ENCODE measurements at places on chromosomes 7 and 10.
A peak's percentile ranks its signal among the peaks of the same experiment; 100 is the strongest.

GRCh38 chr10:89270153-89270483 is 18.5 kb upstream of the LIPA start:
- DNase-seq = no peak

DNA sequence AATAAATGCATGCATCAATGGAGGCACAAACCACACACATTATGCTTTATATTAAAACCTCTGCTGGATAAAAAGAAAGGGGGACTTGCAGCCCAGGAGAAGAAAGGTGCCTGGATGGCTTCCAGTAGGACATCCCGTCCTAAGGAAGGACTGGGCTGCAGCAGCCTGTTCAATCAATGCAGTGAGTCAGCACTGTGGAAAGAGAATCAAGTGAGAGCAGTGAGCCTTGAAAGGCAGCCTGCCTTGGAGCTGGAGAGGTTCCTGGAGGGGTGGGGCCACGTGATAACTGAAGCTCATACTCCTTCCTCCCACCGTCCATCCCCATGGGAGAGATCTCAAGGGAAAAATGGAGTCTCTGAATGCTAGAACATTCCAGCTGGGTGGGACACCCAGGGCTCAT is 501.2 kb downstream of the ADRA2A start:
- DNase-seq = no peak

DNA sequence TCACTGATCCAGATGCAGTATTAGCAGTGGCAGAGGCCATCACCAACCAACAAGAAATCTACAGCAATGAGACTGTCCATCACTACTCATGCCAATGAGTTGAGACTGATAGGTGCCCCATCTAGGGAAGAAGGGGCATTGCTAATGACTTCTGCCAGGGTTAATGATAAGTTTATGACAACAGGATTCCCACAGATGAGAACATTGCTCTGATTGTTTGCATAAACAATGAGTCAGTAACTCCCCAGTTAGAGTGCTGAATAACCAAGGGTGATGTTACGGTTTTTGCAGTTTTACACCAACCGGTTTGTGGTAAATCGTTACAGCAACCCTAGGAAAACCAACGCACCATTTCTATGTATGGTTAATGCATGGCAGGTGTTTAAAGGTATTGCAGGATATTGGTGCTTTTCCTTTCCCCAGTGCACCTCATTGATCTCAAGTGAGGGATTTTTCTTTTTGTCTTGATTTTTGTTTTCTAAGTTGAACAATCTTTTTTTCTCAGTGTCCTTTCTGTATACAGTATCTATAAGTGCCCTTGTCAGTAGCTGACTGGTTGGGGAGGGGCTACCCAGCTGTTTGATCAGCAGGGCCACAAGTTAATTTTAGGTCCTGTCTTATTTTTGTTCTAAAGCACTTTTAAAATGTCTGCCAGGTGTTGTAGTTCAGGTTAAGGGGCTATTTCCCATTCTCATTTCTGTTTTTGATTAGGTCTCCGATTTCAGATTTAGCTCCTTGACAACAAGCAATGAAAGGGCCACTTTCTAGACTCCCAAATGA is 3.9 kb upstream of the CSGALNACT2 start:
- DNase-seq = no peak

- no peak for DNase-seq
Observed at GRCh38 chr10:21424459-21424861, 101.0 kb downstream of the SKIDA1 start.

- no peak for DNase-seq
Observed at GRCh38 chr10:42872865-42873435, 90.4 kb downstream of the BMS1 start.

- DNase-seq = peak; percentile 71
Observed at GRCh38 chr7:92691578-92691977, 101.4 kb upstream of the FAM133B start.

DNA sequence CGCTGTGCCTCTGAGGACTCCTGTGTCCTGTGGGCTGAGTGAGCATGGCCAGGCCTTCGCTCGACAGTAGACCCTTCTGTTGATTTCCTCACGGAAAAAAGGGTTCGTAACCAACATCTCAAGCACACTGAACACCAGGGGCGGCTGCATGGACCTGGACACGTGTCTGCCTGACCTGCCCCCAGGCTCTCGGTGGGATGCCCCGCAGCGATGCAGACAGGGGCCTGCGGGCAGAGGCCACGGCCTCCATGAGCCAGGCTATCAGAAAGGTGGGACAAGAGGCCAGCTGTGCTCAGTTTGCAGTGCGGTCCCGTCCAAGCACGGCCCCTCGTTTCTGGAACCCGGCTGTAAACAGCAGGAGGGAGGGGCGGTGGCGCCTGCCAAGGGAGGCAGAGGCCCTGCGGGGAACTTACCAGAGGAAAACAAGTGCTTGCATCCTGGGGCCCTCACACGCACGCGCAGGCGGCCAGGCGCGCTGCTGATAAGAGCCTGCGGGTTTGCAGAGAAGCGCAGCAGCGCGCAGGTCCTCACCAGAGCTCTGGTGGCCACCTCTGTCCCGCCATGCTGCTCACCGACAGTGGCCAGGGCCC is 10.6 kb downstream of the GPR146 start:
- DNase-seq = no peak

DNA sequence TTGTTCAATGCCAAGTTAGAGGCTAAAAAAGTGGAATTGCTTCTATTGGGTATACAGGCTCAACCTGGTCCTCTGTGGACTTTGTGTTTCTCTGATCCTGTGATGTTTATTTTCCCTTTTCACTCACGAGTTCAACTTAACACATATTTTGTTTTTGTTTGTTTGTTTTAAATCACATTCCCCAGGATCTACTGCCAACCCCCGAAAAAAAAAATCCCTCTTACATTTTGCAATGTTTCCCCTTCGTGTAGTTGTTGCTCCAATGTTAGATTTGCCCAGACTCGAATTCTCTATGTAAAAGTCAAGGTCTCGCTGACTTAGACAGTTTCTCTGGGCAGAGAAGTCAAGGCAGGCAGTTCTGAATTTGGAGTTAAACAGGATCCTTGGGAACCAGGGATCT is 876.4 kb downstream of the CCSER2 start:
- no peak for DNase-seq

- peak; percentile 82 for DNase-seq
Observed at GRCh38 chr10:35635576-35635975, 6.5 kb downstream of the FZD8 start.

Measured in NCI-H82 (cell line).